Activated CD4-positive, alpha-beta T cell treated with anti-CD3 and anti-CD28 coated beads for 4 hours (primary cell): ENCODE measurements at places on chromosomes 12 and 14.

DNA sequence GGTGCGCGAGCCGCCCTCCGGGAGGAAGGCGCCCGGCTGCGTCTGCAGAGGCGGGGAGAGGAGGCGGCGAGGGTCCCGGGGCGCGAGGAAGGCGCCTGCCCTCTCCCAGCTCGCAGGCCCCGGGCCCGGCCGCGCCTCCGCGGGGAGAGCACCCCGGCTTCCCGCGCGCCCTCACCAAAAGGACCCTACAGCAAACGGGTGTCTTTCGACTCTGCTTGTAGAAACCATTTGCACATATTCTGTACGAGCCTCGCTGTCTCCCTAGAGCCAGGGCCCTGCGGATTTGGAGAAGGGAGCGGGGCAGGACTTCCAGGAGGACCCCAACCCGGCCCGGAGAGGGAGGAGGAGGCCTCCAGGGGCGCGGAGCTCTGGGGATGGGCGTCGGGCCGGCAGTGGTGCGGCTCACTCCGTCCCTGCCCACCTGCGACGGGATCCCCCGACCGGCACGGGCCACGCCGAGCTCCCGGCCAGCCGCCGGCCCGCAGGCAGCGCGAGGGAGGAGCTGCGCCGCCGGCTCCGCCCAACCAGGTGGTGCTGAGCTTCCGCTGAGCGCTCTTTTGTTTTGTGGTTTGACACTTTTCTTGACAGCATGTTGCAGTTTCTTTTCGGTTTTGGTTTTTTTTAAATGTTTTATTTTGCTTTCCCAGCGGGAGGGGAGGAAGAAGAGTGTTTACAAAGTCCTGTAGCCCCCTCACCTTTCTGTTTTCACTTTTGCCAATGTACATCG lies 103.3 kb upstream of the FKBP4 start:
- peak; percentile 43 for DNase-seq

DNA sequence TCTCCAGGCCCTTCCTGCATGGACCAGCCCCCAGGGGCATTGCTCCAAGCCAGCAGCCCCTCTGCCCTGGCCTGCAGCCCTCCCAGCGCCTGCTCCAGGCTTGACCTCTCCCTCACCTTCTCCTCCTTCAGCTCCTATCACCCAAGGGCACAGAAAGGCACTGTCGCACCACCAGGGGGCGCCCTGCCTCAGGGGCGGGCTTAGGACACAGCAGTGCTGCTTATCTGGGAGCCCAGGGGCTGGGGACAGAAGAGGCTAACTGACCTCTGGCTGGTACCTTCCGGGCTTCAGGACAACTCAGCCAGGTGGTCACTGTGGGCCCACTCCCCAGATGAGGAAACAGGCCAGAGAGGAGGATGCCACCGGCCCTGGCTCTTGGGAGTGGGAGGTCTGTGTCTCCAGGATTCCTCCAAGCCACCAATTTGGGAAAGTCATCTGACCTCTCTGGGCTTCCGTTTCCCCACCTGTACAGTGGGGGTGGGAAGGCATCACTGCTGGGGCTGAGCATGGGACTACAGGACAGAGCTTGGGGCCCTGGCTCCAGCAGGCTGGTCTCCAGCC lies 25.3 kb upstream of the GPR132 start:
- peak; percentile 82 for DNase-seq

GRCh38 chr12:103181366-103182152 lies 224.1 kb downstream of the ASCL1 start:
- no peak for DNase-seq

- DNase-seq = no peak
These were observed 11.9 kb downstream of the PLD4 start for GRCh38 chr14:104936361-104937155.

- DNase-seq = no peak
These were observed 32.8 kb downstream of the KIF26A start for GRCh38 chr14:104171029-104171697.

GRCh38 chr12:50072198-50072907 lies 12.8 kb upstream of the SMARCD1 start:
- no peak for DNase-seq

DNA sequence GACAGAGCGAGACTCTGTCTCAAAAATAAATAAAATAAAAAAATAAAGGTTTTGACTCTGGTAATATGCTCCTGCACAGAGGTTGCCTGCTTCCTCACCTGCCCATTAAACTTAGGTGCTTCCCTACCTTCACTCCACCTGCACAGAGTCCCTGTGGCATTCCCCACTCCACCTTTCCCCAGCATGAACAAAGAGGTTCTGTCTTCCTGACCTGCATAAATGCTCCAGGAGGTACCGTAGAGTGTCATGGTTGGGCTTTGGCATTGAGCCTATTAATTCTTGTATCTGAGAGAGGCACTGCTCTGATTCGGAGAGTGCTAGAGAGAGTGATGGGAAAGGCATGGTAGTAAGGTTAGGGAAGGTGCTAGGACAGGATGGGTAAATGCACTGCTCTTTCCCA lies 6.3 kb downstream of the ARHGAP9 start:
- DNase-seq = no peak

GRCh38 chr14:73888460-73888725 lies 1.7 kb downstream of the ZNF410 start:
- no peak for DNase-seq

DNA sequence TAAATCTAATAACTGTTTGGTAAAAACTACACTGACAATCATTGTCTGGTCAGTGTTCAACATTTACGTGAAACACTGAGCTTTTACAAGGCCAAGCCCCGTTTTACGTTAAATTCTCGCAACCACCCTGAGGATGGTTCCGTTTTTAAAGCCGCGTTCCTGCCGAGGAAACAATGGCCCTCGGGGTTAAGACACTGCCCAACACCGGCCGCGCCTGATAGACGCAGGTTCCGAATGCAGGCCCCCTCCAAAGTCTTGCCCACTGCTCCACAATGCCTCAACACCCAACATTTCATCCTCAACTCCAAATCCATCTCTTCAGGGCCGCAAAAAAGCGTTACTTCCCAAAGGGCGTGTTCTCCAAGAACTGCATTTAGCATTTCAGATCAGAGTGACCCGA lies 953 bp upstream of the SNRPF start:
- DNase-seq = no peak

DNA sequence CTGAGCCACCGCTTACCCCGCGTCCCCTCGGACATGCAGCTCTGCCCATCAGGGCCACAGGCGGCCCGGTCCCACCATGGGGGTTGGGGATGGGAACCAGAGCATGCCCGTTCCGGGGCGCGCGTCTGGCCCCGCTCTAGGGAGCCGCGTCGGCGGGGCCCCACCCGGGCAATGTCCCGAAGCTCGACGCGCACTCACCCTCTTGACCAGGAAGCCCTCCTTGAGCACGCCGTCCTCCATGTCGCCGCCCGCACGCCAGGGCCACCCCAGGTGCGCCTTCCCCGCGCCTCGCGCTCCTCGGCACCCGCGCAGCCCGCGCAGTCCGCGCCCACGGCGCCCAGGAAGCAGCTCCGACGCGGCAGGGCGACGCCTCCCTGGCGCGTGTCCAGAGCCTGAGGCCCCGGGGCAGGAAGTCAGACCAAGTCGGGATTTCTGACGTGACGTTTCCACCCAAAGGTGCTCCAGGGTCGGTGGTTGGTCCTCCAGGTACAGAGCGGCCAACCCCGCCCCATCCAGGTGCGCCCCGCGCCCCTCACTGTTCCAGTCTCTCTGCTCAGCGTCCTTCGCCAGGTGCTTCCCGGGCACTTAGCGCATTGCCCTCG lies at the start of gene PLEK2:
Gene PLEK2, minus strand, starts transcription at position 346 of the 602 bp plus-strand sequence. Its CDS starts 106 bp downstream, at position 240.
- peak; percentile 52 for DNase-seq
